Urinary bladder (tissue), 4 donors: ENCODE measurements at places on chromosomes 7 and 10. TPM values are rescaled to one million over a fixed set of nuclear protein-coding genes. Genes with fewer than 3 reads are reported as not detected.

CCL26 gene
- 1.5 TPM for total RNA-seq

ZNF488 gene
- 0.63 TPM for total RNA-seq

PAPSS2 gene
- total RNA-seq = 40.2 TPM

GRCh38 chr7:142412551-142413193 lies 154.8 kb upstream of the PRSS58 start:
- DNase-seq = no peak
